RPMI7951 (cell line): ENCODE measurements at places on chromosomes 6 and 20. TPM values are rescaled to one million over a fixed set of nuclear protein-coding genes. Genes with fewer than 3 reads are reported as not detected.
A peak's percentile ranks its signal among the peaks of the same experiment; 100 is the strongest.

DNA sequence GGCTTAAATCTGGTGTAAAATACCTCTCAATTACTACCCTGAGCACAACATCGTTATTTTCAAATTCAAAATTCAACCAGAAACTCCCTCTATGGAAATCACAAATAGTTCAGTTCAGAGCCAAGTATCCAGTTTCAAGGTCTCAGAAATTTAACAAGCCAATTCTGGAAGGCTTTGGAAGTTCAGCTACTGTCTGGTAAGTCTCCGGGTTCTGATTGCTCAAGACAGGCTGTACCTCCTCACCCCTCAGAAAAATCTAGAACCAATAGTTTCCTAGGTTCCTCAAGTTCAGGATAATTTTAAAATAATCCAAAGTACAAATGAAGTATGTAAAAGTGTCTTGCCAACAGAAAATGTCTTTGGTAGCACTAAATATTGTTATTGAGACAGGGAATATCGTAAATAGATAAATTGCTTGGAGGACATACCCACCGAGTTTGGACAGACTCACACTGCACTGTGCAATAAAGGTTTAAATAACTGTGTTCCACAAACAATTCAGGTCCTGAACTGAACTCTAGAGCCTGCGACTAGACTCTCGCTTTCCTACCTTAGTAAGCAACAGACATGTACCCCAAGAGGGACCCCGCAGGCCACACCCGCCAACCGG is 729 bp downstream of the ATG5 start:
- no peak for DNase-seq

DNA sequence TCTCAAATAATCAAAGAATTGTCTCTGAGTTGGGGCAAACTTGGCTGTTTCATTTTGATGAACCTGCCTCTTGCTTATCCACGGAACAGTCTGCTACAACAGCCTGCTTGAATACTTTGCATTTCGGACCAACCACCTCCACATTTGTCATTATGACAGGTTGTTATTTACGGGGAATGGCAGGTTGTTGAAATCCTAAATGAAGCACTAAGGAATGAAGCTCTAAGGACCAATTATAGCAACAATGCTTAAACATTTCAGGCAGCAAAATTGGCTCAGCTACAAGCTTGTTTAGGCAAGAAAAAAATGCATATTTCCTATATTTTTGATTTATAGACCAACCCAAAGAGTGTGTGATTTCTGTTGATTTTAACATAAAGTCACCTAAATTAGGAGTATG is 84.5 kb downstream of the MAP3K7 start:
- DNase-seq = no peak

DNA sequence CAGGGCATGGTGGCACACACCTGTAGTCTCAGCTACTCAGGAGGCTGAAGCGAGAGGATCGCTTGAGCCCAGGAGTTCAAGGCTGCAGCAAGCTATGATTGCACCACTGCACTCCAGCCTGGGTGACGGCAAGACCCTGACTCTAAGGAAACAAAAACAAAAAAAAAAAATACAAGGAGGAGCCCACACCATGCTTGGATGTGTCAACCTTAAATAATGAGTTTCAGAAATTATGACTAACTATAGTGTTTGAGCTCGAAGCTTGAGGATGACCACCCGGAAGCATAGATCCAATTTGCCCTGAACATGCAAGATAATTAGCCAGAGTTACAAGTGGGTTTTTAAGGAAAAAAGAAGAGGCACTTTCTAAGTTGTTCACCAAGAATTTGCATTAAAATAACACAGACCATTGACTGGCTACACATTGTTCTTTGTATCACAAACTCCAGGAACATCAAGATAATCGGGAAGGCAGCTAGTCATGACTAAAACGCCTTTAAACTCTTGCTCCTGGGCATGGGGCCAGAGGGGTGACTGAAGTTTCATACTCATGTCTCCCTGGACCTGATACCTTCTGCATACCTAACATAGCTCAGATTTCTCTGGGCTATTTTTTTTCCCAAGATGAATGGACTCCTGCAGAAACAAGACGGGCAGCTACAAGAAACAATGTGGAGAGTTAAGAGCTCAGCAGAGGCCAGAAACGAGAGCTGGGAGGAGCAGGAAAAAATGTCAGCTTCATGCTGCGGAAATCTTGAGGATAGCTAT is 289.6 kb downstream of the PREX1 start:
- DNase-seq = peak; percentile 46

DNA sequence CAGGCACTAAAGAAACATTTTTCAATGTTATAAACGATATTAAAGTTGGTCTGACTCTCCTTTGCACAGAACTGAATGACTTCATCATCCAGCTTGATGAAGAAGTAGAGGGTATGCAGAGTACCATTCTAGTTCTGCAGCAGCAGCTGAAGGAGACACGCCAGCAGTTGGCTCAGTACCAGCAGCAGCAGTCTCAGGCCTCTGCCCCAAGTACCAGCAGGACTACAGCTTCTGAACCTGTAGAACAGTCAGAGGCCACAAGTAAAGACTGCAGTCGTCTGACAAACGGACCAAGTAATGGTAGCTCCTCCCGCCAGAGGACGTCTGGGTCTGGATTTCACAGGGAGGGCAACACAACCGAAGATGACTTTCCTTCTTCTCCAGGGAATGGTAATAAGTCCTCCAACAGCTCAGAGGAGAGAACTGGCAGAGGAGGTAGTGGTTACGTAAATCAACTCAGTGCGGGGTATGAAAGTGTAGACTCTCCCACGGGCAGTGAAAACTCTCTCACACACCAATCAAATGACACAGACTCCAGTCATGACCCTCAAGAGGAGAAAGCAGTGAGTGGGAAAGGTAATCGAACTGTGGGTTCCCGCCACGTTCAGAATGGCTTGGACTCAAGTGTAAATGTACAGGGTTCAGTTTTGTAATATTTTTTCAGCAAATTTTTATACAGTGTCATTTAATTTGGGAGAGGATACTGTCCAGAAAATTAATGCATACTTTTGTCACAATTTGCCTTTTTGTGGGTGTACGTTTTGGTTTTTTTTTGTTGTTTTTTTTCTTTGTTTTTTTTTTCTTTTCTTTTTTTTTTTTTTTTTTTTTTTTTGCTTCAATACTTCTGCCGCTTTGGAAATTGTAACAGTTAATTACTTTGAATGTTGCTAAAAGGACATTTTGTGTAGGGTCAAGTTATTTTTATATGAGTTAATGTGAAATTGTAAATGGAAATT is 6.6 kb upstream of the ACAT2 start:
- no peak for DNase-seq

GRCh38 chr6:5063617-5064016 is 21.5 kb upstream of the PPP1R3G start:
- no peak for DNase-seq

DNA sequence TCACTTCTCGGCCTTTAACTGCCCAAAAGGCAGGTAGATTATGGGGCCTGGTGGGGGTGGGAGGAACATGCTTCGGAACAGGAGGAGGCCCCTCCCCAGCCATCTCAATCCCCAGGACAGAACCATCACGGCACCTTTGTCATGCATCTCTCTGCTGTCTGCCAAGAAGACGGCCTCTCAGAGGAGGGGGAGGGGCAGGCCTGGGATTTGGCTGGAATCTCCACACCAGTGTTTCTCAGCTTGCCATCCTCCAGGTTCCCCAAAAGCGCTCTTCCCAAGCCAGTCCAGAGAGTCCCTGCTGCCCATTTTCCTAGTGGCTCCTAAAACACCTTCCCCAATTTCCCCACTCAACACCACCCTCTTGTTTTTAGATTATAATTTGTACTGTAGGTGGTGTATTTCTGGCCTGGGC is 2.5 kb upstream of the POU5F1 start:
- DNase-seq = no peak

GRCh38 chr20:56788671-56789610 is 159.8 kb downstream of the TFAP2C start:
- peak; percentile 79 for DNase-seq

SPATS1 gene
- not detected in 2 replicates for total RNA-seq

THEMIS gene
- total RNA-seq = not detected in 2 replicates

RSPH4A gene
- not detected in 2 replicates for total RNA-seq
